Kidney glomerular epithelial cell (primary cell): ENCODE measurements at places on chromosomes 2 and 18.
A peak's percentile ranks its signal among the peaks of the same experiment; 100 is the strongest.

- DNase-seq: peak; percentile 78
These were observed 4.3 kb downstream of the IGFBP5 start for GRCh38 chr2:216690853-216691741.

GRCh38 chr2:174840436-174840835 lies 76.2 kb upstream of the CHRNA1 start:
- no peak for DNase-seq

GRCh38 chr2:199819746-199820145 lies 31.2 kb downstream of the FTCDNL1 start:
- DNase-seq: no peak

DNA sequence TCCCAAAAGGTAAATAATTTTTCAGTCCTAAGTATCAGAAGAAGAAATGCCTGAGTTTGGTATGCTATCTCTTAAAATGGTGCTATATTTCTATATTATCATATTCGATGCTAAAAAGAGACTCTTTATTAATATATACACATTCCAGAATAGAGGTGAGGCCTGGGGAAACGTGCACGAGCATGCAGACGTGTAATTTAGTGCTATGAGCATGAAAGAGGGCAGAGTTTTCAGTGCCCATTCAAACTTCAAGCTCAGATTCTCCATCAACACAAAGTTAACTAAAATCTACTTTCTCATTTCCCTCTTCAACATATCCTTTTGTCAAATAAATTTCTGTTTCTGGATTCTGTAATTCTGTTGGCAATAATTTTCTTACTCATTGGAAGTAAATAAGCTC lies 5.7 kb upstream of the COBLL1 start:
- no peak for DNase-seq

- DNase-seq: no peak
These were observed 187.5 kb upstream of the CYRIA start for GRCh38 chr2:16853088-16853487.

- no peak for DNase-seq
These were observed 1168.0 kb downstream of the SUCLG1 start for GRCh38 chr2:83291083-83291482.

GRCh38 chr2:205957452-205958154 lies 128.4 kb downstream of the INO80D start:
- DNase-seq: no peak

GRCh38 chr18:14089191-14089590 lies 43.0 kb downstream of the ZNF519 start:
- DNase-seq: no peak

- DNase-seq: peak; percentile 42
These were observed 49.4 kb upstream of the STON1 start for GRCh38 chr2:48480526-48480925.

DNA sequence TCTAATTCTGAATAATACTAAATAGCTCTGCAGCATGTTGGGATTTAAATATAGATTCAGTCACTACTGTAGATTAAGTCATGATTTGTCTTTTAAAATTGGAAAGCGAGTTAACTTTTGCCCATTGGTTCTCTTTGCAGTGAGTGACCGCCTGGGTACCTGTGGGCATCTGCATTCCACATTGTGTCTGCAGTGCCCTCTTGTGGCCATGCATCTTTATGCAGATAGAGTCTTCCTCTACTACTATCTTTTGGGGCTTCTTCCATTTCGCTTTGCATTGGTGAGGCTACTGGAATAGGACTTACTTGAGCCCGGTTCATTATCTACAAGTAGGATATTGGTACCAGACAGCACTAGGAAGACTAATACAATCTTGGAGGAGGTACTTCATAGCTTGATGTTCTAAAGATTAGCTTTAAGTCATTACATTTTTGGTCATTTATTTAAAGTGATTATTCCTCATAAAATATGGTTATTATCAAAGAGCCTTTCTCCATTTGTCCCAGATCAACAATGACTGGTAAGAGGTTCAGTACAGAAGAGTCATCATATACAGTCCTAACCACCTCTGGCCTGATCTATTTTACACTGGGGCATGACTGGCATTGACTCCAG lies 203.0 kb downstream of the SOCS6 start:
- DNase-seq: no peak

GRCh38 chr2:63856303-63856603 lies 14.6 kb downstream of the UGP2 start:
- no peak for DNase-seq

- no peak for DNase-seq
These were observed 155.5 kb downstream of the LDLRAD4 start for GRCh38 chr18:13374096-13374467.

- DNase-seq: no peak
These were observed 240.7 kb upstream of the RAB6C start for GRCh38 chr2:129738799-129739198.

GRCh38 chr18:74399091-74399887 lies 57.8 kb downstream of the DIPK1C start:
- DNase-seq: no peak

DNA sequence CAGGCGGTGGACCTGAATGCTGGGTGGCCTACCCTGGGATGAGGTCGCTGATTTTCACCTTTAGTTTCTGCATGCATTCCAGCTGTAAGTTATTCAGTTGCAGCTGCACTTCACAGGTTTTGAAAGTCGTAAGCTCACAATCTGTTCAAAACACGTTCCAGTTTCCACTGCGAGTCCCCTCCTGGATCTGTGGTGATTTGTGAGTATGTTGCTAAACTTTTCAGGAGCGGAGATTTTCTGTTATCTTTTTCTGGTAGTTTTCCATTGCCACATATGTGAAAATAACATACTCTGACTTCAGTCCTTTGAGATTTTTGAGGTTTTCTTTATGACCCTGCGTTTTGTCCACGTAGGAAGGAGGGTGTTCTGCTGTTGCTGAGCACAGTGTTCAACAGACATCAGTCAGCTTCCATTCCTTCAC lies 102.1 kb downstream of the SNTG2 start:
- no peak for DNase-seq

GRCh38 chr2:95054016-95054415 lies 28.5 kb downstream of the MAL start:
- DNase-seq: no peak

DNA sequence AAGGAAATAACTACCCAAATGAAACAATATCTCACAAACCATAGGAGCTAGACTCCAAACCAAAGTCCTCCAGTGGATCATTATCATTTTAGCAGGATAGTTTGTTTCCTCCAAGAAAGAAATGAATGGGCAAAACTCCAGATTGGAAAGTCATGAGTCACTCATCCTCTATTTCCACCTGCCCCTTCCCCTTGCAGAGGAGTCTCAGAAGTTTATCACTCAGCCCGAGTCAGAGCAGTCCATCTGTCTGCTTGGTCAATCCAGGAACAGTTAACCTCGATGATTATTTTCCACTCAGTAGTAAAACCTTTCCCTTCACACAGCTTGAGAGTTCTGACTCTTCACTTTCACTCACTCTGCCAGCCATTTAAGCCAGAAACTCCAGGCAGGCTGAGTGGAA lies 462.2 kb downstream of the BCL11A start:
- no peak for DNase-seq
